ENCODE measurements at places on chromosomes 1 and 21.
A peak's percentile ranks its signal among the peaks of the same experiment; 100 is the strongest.

GRCh38 chr1:199918196-199918769 is 109.2 kb upstream of the NR5A2 start:
- DNase-seq: no peak

DNA sequence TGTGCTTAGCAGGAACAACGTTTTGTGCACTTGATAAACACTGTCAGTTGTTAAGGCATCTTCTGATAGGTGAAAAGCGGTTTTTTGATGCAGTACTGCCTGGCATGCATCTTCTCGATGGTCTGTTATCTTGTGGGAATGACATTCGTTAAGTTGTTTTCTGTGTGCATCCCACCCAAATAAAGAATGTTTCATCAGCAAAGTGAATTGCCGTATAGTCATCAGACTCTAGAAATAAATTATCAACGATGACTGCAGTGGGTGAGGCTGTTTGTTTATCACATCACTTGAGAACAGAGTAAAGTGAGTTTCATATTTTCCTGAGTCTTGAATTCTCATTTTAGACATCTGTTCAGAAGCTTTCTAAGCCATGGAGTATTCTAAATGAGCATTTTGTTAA is 34.1 kb downstream of the NFIA start:
- DNase-seq: no peak

DNA sequence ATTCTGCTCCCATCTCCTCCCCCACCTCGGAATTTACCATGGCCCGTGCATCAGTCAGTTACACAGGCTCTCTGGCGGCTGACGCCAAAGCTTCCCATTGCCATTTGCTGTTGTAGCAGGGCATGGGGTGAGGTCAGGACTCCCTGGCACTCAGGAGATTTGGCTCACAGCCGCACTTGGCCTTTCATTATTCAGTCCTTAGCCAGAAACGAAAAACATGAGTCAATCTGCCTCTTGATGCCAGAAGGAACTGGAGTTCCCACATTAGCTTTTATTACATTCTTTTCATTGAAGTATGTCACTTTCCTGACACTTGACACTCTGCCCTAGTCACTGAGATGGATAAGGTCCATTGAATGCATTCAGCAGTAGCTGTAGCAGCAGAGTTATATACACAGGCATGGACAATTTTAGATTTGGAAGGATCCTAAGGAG is 260.6 kb downstream of the CACNA1E start:
- no peak for DNase-seq

DNA sequence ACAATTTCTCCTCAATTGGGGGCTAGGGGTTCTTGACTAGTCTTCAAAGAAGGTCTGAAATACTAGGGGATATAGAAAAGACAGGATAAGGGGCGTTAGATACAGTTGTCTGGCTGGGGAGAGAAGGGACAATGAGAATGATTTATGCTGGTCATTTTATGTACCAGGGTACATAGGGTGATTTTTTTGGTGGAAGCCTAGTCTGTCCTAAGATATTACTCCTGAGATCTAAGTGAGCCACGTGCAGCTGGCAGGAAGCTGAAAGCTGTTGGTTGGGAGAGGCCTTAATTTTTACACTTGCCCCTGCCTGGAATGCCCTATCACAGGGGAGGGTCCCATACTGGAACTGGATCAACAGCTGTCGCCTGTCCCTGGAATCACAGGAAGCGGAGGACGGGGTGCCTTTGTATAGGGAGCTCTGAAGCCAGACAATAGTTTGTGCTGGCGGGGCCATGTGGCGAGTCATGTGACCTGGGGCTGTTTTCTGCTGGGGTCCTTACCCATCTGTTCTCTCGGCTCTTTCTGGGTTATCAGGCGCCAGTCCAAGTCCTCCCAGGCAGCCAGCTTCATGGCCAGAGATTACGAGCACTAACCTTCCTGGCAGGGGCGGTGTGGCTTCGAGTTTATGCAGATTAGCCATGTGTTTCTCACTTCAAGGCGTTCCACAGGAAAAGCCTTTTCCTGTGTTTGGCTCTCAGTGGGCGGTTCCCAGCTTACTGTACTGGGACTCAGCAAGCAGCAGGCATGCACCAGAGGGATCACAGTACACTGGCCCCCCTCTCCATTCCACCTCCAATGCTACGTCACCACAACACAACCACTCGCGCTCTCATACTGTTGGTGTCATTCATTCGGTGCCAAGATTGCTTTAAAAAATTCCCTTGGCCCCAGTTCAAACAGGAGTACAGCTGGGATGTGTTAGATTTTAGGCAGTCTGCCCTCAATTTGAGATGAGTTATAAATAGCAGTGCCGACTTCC is 27.5 kb downstream of the ARID1A start:
- peak; percentile 32 for DNase-seq

GRCh38 chr1:66537718-66538117 is 3.8 kb downstream of the SGIP1 start:
- no peak for DNase-seq

- DNase-seq: no peak
Observed at GRCh38 chr1:2412773-2413494, 570 bp upstream of the PEX10 start.

- no peak for DNase-seq
Observed at GRCh38 chr1:59043796-59044195, 253.1 kb upstream of the FGGY start.

DNA sequence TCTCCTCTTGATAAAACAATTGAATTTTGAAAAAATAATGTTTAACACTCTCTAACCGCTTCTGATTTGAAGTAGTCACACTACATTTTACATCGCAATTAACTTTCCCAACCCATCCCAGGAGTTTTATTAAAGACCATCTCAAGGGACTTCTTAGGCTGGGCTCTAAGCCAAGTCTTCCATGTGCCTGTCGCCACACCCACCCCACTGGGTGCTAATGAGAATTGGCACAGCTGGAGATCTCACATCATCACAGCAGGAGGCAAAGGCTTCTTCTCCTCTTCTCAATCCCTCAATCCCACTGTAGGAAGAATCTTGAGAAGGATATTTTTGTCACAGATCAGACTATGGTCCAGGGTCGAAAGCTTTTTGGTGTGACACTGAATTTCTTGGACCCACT is 328.9 kb downstream of the NUF2 start:
- no peak for DNase-seq
